ENCODE measurements at places on chromosomes 16 and 17. TPM values are rescaled to one million over a fixed set of nuclear protein-coding genes. Genes with fewer than 3 reads are reported as not detected.
A peak's percentile ranks its signal among the peaks of the same experiment; 100 is the strongest.

DNA sequence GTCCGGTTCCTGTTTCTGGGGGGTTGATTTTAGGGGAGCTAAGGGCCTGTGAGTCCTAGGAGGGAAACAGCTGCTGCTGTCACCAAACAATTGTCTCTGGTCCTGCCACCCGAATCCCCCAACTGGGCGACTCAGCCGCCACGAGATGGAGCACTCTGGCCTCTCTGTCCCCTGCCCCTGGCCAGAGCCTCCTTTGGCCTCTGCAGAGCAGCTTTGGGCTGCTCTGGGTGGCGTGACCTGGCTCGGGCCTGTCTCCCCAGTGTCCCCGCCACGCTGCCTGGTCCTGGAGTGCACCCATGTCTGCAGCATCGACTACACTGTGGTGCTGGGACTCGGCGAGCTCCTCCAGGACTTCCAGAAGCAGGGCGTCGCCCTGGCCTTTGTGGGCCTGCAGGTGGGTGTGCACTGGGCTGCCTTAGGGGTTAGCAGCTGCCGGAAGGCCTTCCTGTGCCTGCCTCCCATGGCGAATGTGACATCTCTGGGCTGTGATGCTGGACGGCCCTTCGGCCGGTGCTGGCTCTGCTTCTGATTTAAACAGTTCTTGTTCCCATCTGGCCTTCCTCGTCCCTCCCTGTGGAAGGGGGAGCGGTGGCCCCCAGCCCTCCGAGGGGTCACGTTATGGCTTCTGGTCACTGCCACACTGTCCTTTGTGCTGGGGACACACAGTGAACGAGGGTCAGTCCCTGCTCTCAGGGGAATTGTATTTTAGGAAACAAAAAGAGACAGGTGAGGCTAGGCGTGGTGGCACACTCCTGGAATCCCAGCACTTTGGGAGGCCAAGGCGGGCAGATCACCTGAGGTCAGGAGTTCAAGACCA, 11.6 kb upstream of the RNF213 start:
- H3K4me1 ChIP-seq: no peaks in the 10 kb centered on the region
- H3K4me3 ChIP-seq: no peak overlapping the region
- H3K27me3 ChIP-seq: no peaks in the 10 kb centered on the region
- no peak for DNase-seq
- no peaks in the 10 kb centered on the region for H3K36me3 ChIP-seq

DNA sequence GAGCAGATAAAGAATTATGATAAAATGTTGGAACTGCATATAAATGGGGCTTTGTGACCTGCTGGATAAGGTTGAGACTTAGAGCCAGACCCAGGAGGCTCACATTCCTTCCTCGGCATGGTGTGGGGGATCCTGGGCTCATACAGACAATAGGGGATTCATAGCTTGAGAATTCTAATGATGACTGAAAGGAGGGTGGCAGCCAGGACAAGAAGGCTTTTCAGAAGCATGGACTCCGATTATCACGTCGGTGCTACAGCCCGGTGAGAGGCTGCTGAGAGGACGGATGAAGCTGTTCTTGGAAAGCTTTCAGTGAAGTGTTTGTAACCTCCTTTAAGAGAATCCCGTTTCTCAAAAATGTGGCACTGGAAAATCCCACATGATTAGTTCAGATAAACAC, 167.2 kb downstream of the ANKFN1 start:
- no peak overlapping the region for H3K27ac ChIP-seq
- H3K4me3 ChIP-seq: no peak overlapping the region
- peaks cover 9% of the 10 kb centered on the region for H3K27me3 ChIP-seq

GRCh38 chr16:9476744-9477143, 385.3 kb downstream of the HAPSTR1 start:
- H3K27ac ChIP-seq: no peak overlapping the region
- no peak overlapping the region for H3K4me3 ChIP-seq
- no peaks in the 10 kb centered on the region for H3K27me3 ChIP-seq
- H3K36me3 ChIP-seq: no peaks in the 10 kb centered on the region
- no peaks in the 10 kb centered on the region for H3K4me1 ChIP-seq

DNA sequence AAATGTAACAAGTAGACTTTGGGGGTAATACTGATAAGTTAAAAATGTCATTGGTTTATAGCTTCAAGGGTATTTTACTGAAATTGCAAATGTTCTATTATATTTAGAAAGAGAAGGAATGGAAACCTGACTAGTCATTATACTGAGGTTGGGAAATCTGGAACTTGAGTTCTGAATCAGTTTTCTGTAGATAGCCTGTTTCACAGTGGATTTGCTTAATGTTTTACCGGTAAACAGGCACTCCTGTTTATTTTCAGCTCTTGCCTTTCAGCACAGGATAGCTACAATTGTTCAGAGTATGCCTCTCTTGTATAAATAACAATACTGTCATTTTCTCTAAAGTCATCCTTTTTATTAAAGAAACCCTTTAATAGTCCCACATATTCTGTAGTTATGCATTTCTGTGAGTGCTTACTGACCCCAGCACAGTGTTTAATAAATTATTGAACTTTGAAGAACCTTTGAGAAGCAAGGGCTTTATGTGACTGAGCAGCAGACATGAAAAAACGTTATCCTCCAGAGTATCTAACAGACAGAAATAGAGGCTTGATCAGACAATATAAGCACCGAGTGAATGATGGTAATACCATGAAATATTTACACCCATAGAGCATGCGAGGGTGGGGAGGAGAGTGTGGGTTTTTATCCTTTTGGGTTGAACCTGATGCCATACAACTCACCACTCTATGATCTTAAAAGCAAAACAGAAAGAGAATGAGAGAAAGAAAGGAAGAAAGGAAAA, 58.2 kb downstream of the FTO start:
- no peak overlapping the region for H3K27ac ChIP-seq
- H3K4me1 ChIP-seq: no peaks in the 10 kb centered on the region
- no peak for DNase-seq
- H3K36me3 ChIP-seq: no peaks in the 10 kb centered on the region
- no peaks in the 10 kb centered on the region for H3K27me3 ChIP-seq

DNA sequence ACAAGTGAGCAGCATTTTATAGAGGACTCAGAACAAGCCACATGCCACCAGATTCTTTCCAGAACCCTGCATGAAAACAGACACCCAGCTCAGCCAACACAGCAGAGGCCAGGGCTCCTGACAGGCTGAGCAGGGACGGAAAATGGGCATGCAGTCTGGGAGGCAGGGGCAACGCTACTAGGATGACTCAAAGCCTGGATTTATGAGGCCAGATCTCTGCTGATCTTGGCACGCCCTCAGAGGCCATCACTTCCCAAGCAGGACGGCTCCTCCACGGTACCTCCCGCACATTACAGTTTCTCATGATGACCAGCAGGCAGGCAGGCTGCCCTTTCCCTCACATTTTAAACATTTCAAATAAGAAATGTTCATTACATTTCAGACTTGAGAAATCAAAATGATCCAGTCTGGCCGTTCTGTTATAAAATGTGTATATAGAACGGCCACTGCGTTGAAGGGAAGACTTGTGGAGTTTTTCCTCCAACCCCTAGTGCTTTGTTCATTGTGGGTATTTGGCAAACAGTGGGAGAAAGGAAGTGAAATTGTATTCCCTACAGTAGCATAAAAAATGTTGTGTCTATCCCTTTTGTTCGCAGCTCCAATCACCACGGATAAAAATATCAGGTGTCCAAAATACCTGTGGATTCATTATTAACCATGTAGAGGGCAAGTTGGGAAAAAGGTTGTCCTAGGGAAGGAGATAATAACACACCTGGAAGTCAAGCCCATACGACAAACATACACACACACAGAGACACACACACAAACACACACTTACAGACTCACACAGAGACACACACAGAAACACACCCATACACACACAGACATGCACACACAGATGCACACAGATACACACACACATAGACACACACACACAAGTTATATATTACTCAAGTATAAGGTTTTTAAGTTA, 64.8 kb upstream of the ADAMTS18 start:
- no peaks in the 10 kb centered on the region for H3K27me3 ChIP-seq
- no peaks in the 10 kb centered on the region for H3K36me3 ChIP-seq
- H3K27ac ChIP-seq: no peak overlapping the region
- no peak for DNase-seq

DNA sequence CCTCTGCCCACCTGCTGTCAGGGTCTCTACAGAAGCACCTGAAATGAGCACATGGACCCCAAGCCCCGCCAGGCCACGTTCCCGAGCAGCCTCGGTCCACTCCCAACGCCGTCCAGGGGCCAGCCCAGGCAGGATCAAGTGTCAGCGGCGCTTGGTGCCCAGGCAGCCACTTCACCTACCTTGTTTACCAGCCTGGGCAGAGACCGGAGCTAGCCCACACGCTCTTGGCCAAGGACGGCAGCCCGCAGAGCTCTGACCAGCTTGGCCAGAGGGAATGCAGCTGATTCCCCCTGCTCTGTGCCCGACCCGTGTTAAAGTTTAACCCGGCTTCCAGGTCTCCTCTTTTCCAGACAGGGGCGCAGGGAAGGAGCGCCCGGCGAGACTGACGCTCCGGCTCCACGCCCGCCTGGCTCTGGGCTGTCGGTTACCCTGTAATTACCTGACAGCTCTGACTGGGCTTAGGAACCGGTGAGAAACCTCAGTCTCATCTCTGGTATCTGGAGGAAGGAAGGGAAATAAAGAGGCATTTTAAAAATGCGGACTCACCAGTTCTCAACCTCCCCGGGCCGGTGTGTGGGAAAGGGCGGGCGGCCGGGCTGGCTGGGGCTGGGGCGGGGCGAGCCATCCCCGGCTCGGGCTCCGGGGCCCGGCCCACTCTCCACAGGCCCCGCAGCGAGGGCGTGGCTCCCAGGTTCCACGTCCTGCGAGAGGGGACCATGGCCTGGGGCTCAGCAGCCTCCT, 4.6 kb downstream of the KIFC3 start:
- H3K27me3 ChIP-seq: no peaks in the 10 kb centered on the region
- peak overlapping the region; percentile 50 for H3K4me3 ChIP-seq
- peak; percentile 90 for DNase-seq
- H3K27ac ChIP-seq: peak overlapping the region; percentile 96
- H3K36me3 ChIP-seq: no peaks in the 10 kb centered on the region

- H3K4me1 ChIP-seq: peaks cover 13% of the 10 kb centered on the region
- no peak for DNase-seq
- no peaks in the 10 kb centered on the region for H3K36me3 ChIP-seq
- no peaks in the 10 kb centered on the region for H3K27me3 ChIP-seq
These were observed 139.2 kb downstream of the CDK5R1 start for GRCh38 chr17:32625971-32626370.

- no peaks in the 10 kb centered on the region for H3K36me3 ChIP-seq
- H3K4me1 ChIP-seq: no peaks in the 10 kb centered on the region
- H3K27ac ChIP-seq: no peak overlapping the region
- no peaks in the 10 kb centered on the region for H3K27me3 ChIP-seq
- no peak overlapping the region for H3K4me3 ChIP-seq
- peak; percentile 56 for DNase-seq
These were observed 17.6 kb upstream of the ABR start for GRCh38 chr17:1197379-1197778.

DNA sequence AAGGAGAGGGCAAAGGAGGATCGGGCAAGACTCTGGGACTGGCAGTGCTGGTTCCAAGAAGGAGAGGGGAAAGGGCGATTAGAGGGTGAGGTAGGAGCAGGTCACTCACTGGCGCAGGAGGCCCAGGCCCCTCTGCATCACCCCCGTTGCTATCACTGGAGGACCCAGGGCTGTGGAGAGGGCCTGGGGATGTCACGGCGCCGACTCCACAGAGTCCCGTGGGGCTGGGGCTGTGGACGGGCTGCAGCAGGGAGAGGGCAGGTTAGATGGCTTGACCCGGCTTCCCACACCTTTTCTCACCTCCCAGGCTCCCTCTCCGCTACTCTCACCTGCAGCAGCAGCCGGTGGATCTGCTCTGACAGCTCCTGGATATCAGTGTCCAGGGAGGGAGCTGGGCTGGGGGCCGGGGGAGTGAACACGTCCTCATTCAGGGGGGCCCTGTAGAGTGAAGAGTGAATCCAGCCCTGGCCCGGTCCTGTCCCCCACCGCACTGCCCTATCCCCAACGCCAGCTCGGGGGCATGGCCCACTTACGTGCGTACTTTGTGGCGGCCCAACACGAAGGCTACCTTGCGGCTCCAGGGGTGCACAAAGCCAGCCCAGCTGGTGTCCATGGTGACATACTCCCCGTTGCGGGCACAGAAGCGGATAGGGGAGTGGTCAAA, 4.9 kb downstream of the PER1 start:
- peaks cover 11% of the 10 kb centered on the region for H3K4me1 ChIP-seq
- no peak for DNase-seq
- H3K36me3 ChIP-seq: peaks cover 83% of the 10 kb centered on the region
- H3K4me3 ChIP-seq: no peak overlapping the region
- no peak overlapping the region for H3K27ac ChIP-seq

DNA sequence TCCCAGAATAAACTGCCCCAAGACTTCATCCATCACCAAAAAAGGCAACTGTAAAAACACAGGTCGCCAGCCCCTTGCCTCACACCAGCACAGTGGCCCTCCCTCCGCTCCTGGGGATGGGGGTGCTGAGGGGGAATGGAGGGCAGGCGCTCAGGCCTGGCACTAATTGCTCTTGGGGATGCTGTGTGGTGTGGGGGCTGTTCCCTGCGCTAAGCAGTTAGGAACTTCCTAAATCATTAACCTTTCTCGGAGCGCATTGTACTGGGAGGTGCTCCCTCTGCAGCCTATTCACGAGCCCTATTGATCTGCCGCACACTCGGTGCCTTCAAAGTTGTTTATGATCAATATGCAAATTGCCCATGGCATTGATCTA, 199.9 kb downstream of the ZFHX3 start:
- DNase-seq: no peak
- no peaks in the 10 kb centered on the region for H3K36me3 ChIP-seq
- peak overlapping the region; percentile 46 for H3K27ac ChIP-seq
- H3K27me3 ChIP-seq: no peaks in the 10 kb centered on the region

- H3K4me3 ChIP-seq: no peak overlapping the region
- no peaks in the 10 kb centered on the region for H3K27me3 ChIP-seq
- no peaks in the 10 kb centered on the region for H3K4me1 ChIP-seq
- no peak for DNase-seq
- no peak overlapping the region for H3K27ac ChIP-seq
- H3K36me3 ChIP-seq: no peaks in the 10 kb centered on the region
These were observed 4.1 kb downstream of the ST6GALNAC2 start for GRCh38 chr17:76581515-76581914.

- H3K36me3 ChIP-seq: no peaks in the 10 kb centered on the region
- no peak overlapping the region for H3K4me3 ChIP-seq
These were observed 80.9 kb upstream of the ZNF469 start for GRCh38 chr16:88301886-88302285.

Gene DHRS7C
- not detected for total RNA-seq

Gene OR1A1
- not detected for total RNA-seq

Gene RNF222
- not detected for total RNA-seq

Gene KRTAP4-6
- not detected for total RNA-seq

Gene TUBD1
- 3.4 TPM for total RNA-seq

Gene ZNF750
- not detected for total RNA-seq

Gene SEZ6L2
- 29.4 TPM for total RNA-seq

Gene GRAP
- 0.65 TPM for total RNA-seq

Gene C1QL1
- 0.92 TPM for total RNA-seq

Data from pancreas (tissue), 10 donors.